ENCODE measurements at places on chromosomes 4 and X. TPM values are rescaled to one million over a fixed set of nuclear protein-coding genes. Genes with fewer than 3 reads are reported as not detected.

- DNase-seq: no peak
Observed at GRCh38 chr4:26796081-26796480, 64.6 kb upstream of the STIM2 start.

- DNase-seq: no peak
Observed at GRCh38 chr4:123825596-123826291, 429.1 kb downstream of the SPRY1 start.

DNA sequence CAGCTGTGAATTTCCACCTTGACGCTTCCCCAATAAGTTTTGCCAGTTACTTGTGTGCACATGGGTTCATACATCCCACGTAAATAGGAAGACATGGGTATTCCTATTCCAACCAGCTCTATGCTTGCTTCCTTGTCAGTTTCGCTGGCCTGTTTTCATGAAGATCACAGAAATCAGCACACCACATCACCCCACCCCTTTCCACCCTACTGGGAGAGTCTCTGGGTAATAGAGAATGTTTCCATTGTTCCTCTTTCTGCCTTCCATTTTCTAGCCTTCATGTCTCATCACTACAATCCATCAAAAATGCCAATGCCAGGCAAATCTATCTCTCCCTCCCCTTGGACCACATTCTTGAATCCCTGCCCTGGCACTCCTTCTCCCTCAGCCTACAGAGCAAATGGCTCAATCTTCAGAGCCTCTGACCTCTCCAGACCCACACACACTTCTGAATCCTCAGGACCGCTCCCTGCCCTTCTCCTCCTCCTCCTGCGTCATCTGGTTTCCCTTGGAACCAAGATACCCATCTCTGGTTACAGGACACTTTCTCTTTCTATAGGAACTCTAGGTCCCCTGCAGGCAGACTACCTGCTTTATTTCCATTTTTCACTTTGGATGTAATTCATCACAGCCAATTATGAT lies 323.3 kb downstream of the DHX15 start:
- DNase-seq: no peak

GRCh38 chr4:180493299-180493698 lies 1749.9 kb upstream of the TENM3 start:
- DNase-seq: no peak

GRCh38 chrX:100615005-100615404 lies 21.6 kb downstream of the TSPAN6 start:
- peak; percentile 22 for DNase-seq

- no peak for DNase-seq
Observed at GRCh38 chr4:4872314-4872903, 12.9 kb downstream of the MSX1 start.

DNA sequence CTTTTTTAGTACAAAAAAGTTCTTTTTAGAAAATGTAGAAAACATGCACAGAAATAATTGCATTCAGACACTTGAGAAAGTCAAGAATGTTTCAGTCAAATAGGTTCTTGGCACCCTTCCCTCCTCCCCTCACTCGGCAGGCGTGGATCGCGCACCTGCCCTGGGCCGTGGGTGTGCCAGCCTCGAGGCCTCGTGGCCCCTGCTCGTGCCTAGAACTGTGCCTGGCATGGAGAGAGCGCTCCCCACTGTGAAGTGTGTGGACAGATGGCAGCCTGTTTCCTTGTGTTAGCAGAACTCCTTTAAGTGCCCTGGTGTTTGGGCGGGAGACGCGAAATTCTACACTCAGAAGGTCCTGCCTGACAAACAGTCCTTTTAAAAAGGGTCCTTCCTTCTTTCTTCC lies 14.7 kb downstream of the RGS12 start:
- no peak for DNase-seq

DNA sequence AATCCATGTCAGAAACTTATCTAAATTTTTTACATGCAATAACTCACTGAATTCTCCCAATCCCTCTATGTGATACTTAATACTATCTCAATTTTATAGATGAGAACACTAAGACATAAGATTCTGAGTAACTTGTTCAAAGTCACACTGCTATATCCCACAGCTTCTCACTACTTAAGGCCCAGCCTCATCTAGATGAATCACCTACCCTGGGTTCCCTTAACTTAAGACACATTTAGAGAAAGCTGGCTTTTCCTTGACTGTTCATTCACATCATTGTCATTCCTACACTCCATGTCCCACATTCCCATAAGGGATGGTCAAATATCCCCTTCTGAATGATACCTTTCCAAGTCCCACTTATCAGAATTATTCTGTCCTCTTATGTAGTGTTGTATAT lies 21.0 kb downstream of the TNIP3 start:
- no peak for DNase-seq

GRCh38 chr4:165288226-165288625 lies 39.2 kb upstream of the MSMO1 start:
- no peak for DNase-seq

- no peak for DNase-seq
Observed at GRCh38 chr4:105587841-105588240, 35.4 kb downstream of the ARHGEF38 start.

GRCh38 chr4:9835430-9835829 lies 54.0 kb downstream of the DRD5 start:
- DNase-seq: no peak

GRCh38 chr4:185773419-185773818 lies 38.6 kb downstream of the SORBS2 start:
- no peak for DNase-seq

Gene NEIL3
- 6.8 TPM for polyA plus RNA-seq

Gene PRR32
- not detected for polyA plus RNA-seq

Gene TRIM75
- polyA plus RNA-seq: not detected

Gene TMPRSS11B
- polyA plus RNA-seq: 0.06 TPM

Gene ODAPH
- not detected for polyA plus RNA-seq

Gene CCDC149
- polyA plus RNA-seq: 22.2 TPM

Gene DCHS2
- polyA plus RNA-seq: 3.4 TPM

Gene IBSP
- 0.41 TPM for polyA plus RNA-seq

Gene DUSP21
- polyA plus RNA-seq: not detected
